D341Med (cell line): ENCODE measurements at places on chromosomes 12 and 14.

- no peak for DNase-seq
These were observed 151.1 kb upstream of the FKBP4 start for GRCh38 chr12:2643576-2644135.

GRCh38 chr12:31961137-31961536 is 1.9 kb downstream of the RESF1 start:
- DNase-seq, result no peak

GRCh38 chr12:131816495-131816894 is 11.7 kb upstream of the MMP17 start:
- no peak for DNase-seq

- no peak for DNase-seq
These were observed 8.7 kb upstream of the KRT78 start for GRCh38 chr12:52857500-52857899.

DNA sequence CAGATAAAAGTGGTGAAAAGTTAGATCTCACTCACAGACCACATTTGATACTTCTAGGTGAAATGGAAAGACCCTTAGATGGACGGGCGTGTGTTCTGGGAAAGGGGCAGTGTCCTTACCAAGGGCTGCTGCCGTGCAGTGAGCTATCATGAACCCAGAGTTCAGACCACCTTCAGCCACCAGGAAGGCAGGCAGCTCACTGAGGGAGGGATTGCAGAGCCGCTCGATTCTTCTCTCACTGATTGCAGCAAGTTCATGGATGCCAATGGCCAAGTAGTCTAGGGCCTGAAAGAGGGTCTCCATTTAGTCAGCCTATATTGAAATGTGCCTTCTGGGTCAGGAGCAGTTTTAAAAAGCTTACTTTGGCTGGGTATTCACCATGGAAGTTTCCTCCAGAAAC is 15.7 kb downstream of the HAL start:
- DNase-seq, result no peak

DNA sequence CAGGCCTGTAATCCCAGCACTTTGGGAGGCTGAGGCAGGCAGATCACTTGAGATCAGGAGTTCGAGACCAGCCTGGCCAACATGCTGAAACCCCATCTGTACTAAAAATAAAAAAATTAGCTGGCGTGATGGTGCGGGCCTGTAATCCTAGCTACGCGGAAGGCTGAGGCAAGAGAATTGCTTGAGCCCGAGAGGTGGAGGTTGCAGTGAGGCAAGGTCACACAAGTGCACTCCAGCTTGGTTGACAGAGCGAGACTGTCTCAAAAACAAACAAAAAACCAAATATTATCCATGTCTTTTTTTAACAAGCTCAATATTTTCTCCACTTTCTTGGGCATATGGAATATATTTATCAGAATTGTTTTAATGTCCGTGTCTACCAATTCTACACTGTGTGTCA is 89.6 kb downstream of the LMNTD1 start:
- no peak for DNase-seq

- DNase-seq, result no peak
These were observed 2.7 kb downstream of the PCNX4 start for GRCh38 chr14:60094306-60094897.

DNA sequence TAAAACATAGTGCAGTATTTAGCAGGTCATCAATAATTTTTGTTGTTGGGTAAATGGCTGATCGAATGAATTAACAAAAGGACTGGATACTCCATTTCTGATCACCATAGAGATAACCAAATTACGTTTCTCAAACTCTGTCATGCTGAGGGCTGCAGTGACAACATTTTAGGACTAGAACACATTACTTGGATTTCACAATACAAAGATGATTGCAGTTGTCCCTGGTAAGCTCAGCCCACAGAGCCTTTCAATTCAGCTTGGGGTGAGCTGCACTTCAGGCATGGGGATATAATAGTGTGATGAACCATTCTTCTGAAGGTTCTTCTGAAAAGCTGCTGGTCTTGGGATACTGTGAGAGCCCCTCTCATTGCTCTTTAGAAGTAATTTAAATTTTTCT is 74.3 kb downstream of the FAR2 start:
- DNase-seq, result no peak

GRCh38 chr12:92593734-92594402 is 108.9 kb upstream of the PLEKHG7 start:
- no peak for DNase-seq

DNA sequence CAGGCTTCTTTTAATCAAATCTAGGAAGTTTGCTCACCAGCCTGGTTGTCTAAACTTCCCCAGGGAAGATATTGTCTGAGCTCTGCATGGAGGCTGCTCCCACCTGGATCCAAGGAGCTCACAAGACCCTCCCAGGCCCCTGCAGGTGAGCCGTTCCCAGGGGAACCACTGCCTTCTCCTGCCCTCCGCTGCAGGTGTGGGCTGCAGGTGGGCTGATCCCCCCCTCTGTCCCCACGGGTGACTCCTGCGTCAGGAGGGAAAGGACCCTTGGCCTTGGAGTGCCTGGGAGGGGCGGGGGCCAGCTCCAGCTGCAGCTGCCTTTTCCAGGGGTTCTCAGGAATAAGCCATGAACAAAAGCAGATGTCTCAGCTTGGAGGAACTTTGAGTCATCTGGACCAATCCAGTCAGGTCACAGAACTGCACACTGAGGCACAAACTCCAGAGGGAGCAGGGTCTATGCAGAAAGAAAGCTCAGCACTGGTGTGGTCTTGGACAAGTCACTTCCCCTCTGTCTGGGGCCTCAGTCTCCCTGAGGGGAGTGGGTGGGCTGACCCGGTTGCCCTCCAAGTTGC is 246.6 kb upstream of the RTL1 start:
- DNase-seq, result no peak

- no peak for DNase-seq
These were observed 57.5 kb downstream of the ZNF664 start for GRCh38 chr12:124030510-124030909.

DNA sequence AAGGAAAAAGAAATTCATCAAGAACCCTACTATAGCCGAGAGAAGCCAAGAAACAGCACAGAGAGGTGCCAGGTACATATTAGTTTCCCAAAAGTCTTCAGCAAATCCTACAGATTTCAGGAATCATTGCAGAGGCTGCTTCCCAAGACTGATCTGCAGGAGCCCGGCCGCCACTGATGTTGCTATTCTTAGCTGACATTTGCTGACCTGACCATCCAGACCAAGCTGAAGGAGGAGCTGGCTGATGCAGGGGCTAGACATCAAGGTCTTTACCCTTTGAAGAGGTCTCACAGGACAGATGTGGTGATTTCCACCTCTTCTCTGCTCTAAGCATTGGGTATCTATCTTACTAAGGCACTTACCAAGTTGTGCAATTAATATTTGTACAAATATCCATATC is 444.8 kb upstream of the SOX5 start:
- no peak for DNase-seq

- no peak for DNase-seq
These were observed 123.8 kb upstream of the LRFN5 start for GRCh38 chr14:41482861-41483260.

GRCh38 chr14:21987937-21988336 is 314.3 kb upstream of the OR4E1 start:
- DNase-seq, result no peak

DNA sequence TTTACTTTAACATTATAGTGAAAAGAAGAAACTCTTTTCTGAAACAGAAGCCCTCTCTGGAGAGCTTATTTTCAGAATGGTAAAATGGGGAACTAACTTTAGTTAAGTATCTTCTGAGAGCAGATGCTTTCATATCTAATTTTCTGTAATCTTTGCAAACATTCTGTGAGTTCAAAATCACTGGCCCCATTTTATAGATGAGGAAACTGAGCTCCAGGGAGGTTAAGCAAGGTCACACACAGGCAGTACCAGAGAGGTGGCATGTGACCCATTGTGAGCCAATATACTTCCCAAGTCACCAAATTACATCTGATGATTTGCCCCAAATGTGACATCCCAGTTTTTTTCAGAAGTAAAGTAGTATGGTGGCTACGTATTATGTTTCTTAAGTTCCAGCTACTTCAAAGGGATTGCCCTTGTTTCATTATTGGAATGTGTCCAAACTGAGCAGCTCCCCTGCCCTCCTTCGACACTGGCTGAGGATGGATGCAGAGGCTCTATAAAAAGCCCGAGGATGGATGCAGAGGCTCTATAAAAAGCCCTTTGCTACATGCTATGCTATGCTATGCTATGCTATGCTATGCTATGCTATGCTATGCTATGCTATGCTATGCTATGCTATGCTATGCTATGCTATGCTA is 36.2 kb upstream of the NUDT4 start:
- no peak for DNase-seq

- DNase-seq, result no peak
These were observed 30.3 kb downstream of the PIGH start for GRCh38 chr14:67569651-67570290.

DNA sequence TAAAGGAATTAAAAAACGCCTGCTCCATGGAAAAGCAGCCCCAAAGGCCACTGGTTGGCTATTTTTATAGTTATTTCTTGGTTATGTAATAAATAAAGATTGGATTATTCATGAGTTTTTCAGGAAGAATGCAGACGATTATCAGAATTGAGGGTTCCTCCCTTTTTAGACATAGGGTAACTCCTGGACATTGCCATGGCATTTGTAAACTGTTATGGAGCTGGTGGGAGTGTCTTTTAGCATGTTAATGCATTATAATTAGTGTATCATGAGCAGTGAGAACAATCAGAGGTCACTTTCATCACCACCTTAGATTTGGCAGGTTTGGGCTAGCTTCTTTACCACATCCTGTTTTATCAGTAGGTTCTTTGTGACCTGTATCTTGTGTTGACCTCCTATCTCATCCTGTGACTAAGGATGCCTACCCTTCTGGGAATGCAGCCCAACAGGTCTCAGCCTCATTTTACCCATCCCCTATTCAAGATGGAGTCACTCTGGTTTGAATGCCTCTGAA is 728.7 kb downstream of the GALC start:
- no peak for DNase-seq

DNA sequence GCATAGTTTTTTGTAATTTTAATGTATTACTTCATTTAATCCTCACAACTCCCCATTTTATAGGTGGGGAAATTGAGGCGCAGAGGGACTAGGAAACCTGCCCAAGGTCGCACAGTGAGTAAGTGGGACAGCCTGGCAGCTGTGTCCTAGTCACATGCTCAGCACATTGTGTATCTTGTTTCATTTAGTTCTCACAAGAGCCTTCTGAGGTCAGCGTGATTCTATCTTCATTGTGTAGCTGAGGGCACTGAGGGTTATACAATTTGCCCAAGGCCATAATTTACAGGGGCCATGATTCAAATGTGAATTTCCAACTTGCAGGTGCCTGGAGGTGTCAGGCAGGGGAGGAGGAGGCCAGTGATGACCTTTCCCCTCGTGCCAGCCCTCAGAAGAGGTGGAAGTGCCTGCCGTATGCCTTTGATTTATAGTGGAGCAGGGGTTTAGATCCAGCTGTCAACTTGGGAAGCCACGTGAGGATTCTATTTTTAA is 30.3 kb upstream of the SMOC1 start:
- DNase-seq, result no peak
